ENCODE measurements at places on chromosomes 13 and 19. TPM values are rescaled to one million over a fixed set of nuclear protein-coding genes. Genes with fewer than 3 reads are reported as not detected.

Gene PODNL1
- polyA plus RNA-seq: 0.33 TPM

Gene TBXA2R
- polyA plus RNA-seq: 9.0 TPM

Gene GPR12
- not detected for polyA plus RNA-seq

Gene SELENOV
- not detected for polyA plus RNA-seq

Gene SLC25A41
- not detected for polyA plus RNA-seq

Gene NLRP9
- not detected for polyA plus RNA-seq

Gene ZNF813
- polyA plus RNA-seq: 7.0 TPM

Gene CEACAM21
- polyA plus RNA-seq: 27.7 TPM

Measured in naive thymus-derived CD4-positive, alpha-beta T cell (primary cell).